CD8-positive, alpha-beta memory T cell (primary cell): ENCODE measurements at places on chromosomes 4 and X.

DNA sequence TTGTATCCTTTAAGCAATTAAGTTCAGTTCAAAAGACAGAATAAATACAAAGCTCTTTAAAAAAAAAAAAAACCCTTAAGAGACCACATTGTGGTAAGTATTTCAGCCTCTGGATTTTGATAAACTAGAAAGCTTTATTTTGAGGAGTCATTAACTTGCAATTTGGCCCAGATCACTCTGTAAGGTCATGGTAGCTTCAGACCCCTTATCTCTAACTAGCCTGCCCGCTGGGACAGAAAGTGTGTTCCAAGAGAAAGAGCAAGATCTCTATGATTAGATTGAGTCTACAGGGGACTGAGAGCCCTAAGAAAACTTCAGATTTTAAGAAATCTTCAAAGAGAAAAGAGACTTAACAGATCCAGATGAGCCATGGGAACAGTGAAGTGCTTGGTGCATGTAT is 45.6 kb downstream of the GALNT7 start:
- DNase-seq = no peak

GRCh38 chr4:55612341-55612740 is 20.3 kb upstream of the PDCL2 start:
- no peak for DNase-seq

- no peak for DNase-seq
Observed at GRCh38 chrX:109855501-109855900, 122.4 kb upstream of the ACSL4 start.

DNA sequence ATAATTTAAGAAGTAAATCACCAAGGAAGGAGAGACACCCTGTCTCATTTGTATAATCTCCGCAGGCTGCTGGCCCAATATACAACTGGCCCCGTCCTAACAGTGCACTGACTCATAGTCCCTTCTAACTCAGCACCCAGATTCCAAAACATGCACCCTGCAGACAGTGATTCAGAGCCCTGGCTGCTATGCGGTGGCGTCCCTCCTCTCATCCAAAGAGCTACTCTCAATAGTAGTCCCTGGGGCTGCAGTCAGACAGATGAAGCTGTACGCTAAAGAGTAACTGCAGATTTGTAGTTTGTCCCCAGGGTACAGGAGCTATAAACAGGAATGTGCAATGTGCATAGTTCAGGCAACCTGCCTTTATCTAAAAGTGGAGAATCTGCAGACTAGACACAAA is 23.0 kb downstream of the GABRA3 start:
- DNase-seq = no peak

GRCh38 chr4:96599752-96600151 is 759.9 kb downstream of the PDHA2 start:
- DNase-seq = no peak

- DNase-seq = no peak
Observed at GRCh38 chr4:148061141-148061481, 329.2 kb downstream of the ARHGAP10 start.

DNA sequence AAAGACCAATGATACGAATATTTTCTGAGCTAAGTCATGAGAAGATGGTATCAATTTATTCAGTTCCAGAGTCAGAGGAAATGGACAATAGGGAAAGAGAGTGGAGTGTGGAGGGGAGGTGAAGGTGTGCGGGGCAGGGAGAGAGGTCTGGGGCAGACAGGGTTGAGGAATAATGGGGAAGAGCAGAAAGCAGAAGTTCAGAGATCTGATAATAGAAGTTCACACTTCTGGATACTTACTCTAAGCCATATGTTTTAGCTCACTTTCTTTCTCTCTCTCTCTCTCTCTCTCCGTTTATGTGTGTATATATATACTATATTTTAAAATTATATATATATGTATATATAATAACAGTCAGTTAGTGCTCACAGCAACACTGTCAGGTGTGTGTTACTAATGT is 40.4 kb downstream of the FOXR2 start:
- no peak for DNase-seq

DNA sequence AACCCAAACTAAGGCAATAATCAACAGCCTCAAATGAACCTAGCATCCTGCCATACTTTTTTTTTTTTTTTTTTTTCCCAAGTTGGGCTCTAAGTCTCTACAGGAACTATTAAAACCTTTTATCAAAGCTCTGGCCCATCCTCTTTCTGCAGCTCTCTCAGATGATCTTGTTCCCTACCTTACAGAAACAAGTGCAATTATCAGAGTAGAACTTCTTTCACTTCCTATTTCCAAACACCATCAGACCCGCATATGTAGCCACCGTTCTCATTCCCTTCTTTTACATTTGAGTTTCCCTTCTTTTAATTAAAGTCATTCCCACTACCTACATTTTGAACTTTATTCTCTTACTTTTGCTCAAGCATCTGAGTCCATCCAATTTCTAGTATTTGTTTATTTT is 690.6 kb downstream of the DMD start:
- DNase-seq = no peak

- no peak for DNase-seq
Observed at GRCh38 chr4:170526471-170526870, 436.7 kb upstream of the AADAT start.

DNA sequence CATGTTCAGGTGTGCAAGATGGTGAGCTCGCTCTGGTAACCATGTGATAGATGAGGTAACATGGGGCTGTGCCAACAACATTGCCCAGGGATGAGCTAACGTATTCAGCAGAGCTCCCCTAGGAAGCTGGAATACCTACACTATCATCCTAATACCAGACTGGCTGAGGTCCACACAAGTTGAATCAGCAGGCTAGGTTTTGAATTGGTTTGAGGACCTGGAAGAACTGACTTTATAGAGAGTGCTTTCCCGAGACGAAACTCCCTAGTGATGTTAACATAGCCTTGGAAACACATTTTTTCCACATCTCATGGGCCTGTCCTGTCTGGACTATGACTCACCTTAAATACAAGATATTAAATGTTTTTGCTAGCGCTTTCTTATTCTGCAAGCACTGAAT is 56.7 kb downstream of the IGFBP7 start:
- DNase-seq = no peak

DNA sequence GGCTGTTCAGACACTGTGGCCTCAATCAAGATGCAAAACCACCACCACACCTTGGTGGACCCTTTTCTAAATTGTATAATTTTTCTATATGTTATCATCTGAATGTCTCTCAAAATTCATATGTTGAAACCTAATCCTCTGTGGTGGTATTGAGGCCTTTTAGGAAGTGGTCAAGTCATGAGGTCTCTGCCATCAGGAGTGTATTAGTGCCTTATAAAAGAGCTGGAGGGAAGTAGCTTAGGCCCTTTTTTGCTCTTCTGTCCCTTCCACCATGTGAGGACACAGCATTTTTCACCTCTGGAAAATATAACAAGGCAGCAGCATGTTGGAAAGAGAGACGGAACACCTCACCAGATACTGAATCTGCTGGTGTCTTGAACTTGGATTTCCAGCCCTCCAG is 30.5 kb upstream of the DKK2 start:
- DNase-seq = no peak

- no peak for DNase-seq
Observed at GRCh38 chr4:15239866-15240265, 188.0 kb upstream of the C1QTNF7 start.

GRCh38 chr4:54384563-54384962 is 155.5 kb downstream of the PDGFRA start:
- DNase-seq = no peak

DNA sequence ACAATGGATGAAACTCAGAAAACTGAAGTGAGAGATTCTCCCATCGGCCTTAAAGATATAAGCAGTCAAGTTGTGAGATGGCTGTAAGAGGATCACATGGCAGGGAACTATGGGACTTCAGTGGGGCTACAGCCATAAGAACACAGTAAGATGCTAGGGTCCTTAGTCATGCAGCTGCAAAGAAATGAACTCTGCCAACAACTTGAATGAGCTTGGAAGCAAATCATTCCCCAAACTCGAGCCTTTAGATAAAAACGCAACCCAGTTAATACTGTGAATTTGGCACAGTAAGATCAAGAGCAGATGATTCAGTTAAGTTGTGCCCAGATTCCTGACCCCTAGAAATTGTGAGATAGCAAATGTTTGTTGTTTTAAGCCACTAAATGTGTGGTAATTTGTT is 117.3 kb downstream of the FAM13A start:
- DNase-seq = no peak

GRCh38 chr4:35867057-35867456 is 377.3 kb downstream of the ARAP2 start:
- DNase-seq = no peak

DNA sequence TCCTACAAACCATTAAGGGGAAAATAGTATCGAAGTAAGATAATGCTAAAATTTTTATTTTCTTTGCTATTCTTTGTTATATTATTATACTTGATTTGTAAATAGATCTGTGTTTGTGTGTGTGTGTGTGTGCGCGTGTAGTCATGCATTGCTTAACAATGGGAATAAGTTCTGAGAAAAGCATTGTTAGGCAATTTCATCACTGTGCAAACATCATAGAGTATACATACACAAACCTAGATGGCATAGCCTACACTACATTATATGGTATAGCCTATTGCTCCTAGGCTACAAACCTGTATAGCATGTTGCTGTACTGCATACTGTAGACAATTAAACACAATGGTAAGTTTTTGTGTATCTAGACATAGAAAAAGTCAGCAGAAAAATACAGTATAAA is 17.1 kb downstream of the MTTP start:
- no peak for DNase-seq

GRCh38 chr4:152090543-152090942 is 329.7 kb upstream of the GATB start:
- DNase-seq = no peak

- DNase-seq = no peak
Observed at GRCh38 chrX:34879886-34880285, 62.7 kb upstream of the FAM47B start.

GRCh38 chr4:116427666-116428065 is 657.7 kb downstream of the TRAM1L1 start:
- no peak for DNase-seq

GRCh38 chr4:25058796-25059195 is 28.1 kb upstream of the LGI2 start:
- no peak for DNase-seq

DNA sequence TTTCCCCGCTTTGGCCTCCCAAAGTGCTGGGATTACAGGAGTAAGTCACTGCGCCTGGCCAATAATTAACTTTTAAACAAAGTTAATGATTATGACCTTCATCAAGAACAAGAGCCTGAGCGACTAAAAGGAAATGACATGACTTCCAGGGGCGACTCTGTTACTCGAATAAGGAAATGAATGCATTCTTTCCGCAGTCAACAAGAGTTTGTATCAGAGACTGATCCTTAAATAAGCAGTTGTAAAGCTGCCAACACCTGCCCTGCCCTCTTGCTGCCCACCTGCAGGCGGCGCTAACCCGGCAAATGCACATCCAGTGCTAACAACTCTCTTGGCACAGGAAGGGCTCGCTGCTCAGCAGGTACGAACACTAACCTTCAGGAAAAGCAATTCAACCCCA is 27.3 kb downstream of the WDR1 start:
- peak; percentile 47 for DNase-seq

DNA sequence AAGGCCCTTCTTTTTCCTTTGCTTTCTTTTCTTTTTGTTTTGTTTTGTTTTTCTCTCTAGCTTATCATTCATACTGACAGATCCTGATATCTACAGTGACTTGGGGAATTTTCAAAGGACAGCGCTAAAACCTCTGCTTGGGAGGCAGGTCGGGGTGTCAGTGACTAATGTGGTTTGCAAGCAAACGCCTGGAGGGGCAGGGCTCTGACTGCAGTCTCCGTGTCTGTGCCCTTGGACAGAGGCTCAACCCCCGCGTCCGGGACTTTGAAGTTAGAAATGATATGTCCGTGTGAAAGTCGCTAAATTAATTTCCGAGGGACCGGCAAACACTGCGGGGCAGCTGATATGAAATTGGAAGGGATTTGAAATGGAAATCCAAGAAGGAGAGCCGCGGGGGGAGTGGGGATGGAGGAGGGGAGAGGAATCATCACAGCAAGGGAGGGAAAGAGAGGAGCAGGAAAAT is 312.4 kb downstream of the DHRSX start:
- no peak for DNase-seq

DNA sequence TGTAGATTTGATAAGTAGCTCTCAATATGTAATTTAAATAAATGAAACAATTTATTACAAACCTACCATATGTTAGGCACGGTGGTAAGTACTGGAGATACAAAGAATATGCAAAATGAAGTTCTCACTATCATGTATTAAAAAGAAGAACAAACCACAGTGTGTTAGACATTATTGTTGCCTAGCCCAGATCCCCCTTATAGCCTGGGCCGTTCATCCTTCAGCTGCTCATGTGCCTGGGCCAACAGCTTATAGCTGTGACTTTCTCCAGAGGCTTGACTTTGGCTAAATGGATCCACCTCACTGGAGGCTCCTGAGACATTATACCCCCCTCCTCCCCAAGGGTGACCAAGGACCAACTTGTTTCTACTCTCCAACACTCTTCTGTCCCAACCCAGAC is 29.8 kb upstream of the CCNG2 start:
- no peak for DNase-seq

DNA sequence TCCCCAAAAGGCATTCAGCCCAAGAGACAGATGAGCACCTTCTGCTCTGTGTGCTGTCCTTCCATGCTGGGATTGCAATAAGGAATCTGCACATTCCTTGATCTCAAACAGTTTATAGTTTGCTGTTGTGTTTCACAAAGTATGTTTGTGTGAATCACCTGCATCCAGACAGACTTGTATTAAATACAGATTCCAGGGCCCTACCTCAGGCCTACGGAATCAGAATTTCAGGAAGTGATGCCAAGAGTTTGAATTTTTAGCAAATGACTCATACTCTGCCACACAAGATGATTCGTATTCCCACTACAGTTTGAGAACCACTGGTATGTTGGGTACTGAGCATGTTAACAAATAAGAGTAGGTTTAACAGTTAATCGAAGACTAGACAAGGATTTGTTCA is 7.0 kb downstream of the VAMP7 start:
- DNase-seq = no peak

- no peak for DNase-seq
Observed at GRCh38 chr4:110705440-110705782, 82.5 kb upstream of the PITX2 start.

DNA sequence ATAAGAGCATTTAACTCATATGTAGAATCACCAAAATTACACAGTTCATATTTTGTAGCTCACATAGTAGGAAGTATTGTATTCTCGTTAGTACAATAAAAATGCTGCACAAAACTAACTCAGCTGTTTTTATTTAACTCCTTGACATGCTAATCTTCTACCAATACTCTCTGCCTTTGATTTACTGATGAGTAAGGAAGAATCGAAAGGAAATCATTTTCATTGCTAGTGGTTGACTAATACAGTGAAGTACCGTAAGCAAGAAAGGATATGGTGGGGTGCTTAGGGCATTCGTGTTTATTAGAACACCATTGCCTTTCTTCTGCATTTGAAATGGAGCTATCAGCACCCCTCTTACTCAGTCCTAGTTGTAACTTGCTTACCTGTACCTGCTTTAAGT is 1239.1 kb upstream of the TENM3 start:
- DNase-seq = no peak
